ENCODE measurements at places on chromosomes 3 and 15. TPM values are rescaled to one million over a fixed set of nuclear protein-coding genes. Genes with fewer than 3 reads are reported as not detected.

The CASR gene
- not detected for polyA plus RNA-seq

The SLC7A14 gene
- not detected for polyA plus RNA-seq

The BMF gene
- polyA plus RNA-seq: 1.0 TPM

The SYNPR gene
- polyA plus RNA-seq: not detected

The CATSPER2 gene
- 7.4 TPM for polyA plus RNA-seq

The PLA2G4D gene
- polyA plus RNA-seq: 1.0 TPM

The EBLN2 gene
- polyA plus RNA-seq: 0.53 TPM

The BTLA gene
- polyA plus RNA-seq: 0.22 TPM
